Hypothalamus (tissue), 51 donors: ENCODE measurements at places on chromosomes 6 and 20.

- no peak for DNase-seq
Measured at GRCh38 chr6:131258816-131259476, 123.7 kb downstream of the AKAP7 start.

DNA sequence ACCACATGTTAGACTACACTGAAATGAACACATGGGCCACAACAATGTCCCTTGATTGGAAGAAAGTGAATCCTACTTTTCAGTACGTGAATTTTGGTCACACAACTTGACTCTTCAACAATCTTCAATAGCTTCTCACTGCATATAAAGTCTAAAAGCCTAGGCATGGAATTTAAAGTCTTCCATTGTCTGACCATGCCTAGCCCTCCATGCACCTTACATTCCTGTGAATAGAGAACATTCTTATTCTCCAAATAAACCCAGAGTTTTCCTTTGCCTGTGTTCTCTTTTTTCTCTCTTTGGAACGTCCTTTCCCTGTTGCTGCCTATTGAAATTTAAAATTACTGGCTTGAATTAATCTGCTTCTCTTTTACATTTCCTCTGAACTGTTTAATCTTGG lies 207.5 kb downstream of the ASCC3 start:
- no peak for DNase-seq

DNA sequence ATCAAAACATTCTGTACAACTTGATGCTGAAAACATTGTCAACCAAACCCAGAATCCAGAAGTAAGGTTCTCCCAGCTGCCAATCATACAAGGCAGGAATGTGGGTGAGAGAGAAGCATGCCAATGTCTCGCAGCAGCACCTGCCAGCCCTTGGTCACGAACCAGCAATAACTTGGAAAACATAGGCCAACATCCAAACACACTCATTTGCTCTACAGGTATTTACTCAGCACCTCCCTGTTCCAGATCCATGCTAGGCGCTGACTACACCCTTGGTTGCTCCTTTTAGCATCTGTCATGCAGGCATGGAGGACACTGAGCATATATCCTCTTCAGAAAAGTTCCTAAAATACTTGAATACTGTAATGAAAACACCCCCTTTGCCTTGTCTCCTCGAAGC lies 63.6 kb downstream of the FAXC start:
- DNase-seq: no peak

DNA sequence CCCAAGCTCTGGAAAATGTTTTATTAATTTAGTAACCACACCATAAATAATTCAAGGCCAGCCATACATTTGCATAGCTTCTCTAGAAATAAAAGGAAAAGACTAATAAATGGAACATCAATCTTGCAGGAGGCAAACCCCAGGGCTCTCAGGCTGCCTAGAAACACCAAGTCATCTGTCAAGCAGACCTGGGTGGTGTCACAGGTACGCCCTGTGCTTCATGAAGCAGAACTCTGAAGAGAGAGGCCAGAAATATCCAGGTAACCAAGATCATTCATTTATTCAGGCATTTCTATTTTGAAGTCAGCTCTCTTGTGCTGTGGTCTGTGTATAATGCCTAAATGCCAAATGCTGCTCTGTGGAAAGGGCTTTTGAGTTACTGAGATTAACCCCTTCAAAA lies 45.3 kb upstream of the ARMH2 start:
- no peak for DNase-seq
